ENCODE measurements at places on chromosomes 2 and 18.

DNA sequence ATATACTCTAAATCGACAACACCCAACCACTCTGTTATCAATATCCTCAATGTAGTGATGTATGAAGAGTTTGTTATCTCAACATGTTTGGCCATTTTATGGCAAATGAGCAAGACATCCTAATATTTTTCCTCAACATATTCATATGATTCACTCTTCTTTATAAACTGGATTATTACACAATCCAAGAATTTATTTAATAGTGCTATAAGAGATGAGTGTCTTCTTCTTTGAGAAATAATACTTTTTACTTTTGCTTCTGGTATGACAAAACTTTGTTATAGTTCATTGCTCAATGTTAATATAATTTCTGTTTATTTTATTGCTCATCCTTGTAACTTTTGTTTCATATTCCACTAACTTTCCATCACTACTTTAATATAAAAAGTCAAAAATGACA, 44.3 kb downstream of the SCN9A start:
- no peak for DNase-seq

DNA sequence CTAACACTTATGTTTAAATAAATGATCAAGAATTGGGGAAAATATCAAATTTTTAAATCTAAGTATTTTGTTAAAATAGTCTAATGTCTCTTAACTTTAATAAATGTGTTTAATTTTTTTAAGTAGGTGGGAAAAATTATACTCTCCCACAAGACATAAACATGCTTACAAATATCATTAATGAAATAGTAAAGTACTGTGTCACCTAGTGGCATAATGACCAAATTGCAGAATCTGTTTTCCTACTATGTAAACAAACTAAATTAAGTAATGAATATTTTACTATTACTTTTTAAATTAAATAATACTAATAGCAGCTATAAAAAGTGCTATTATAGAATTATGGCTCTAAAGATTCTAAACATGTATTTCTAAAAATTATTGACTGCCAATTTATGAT, 52.0 kb upstream of the CHAC2 start:
- DNase-seq = no peak

GRCh38 chr2:229154381-229154780, 116.7 kb downstream of the PID1 start:
- DNase-seq = no peak

GRCh38 chr2:202030691-202031090, 3.0 kb upstream of the FZD7 start:
- no peak for DNase-seq

GRCh38 chr2:173076581-173077345, 1.1 kb downstream of the MAP3K20 start:
- DNase-seq = peak; percentile 38

- DNase-seq = peak; percentile 54
Measured at GRCh38 chr2:230676546-230676945, 36.1 kb upstream of the CAB39 start.
